ENCODE measurements at places on chromosomes 6 and 20.
A peak's percentile ranks its signal among the peaks of the same experiment; 100 is the strongest.

- no peak for DNase-seq
- no peaks in the 10 kb centered on the region for H3K4me1 ChIP-seq
- no peak overlapping the region for H3K4me3 ChIP-seq
- H3K27ac ChIP-seq: no peak overlapping the region
Observed at GRCh38 chr6:1515280-1515679, 94.4 kb upstream of the FOXC1 start.

GRCh38 chr6:70413992-70414494 lies 735 bp downstream of the FAM135A start:
- peaks cover 11% of the 10 kb centered on the region for H3K36me3 ChIP-seq
- H3K4me3 ChIP-seq: peak overlapping the region; percentile 90
- peak overlapping the region; percentile 82 for H3K27ac ChIP-seq
- peaks cover 24% of the 10 kb centered on the region for H3K4me1 ChIP-seq

- peak overlapping the region; percentile 69 for H3K27ac ChIP-seq
- peak overlapping the region; percentile 83 for H3K4me3 ChIP-seq
- peaks cover 26% of the 10 kb centered on the region for H3K4me1 ChIP-seq
- H3K36me3 ChIP-seq: peaks cover 24% of the 10 kb centered on the region
Observed at GRCh38 chr6:149750136-149750609, 632 bp downstream of the PCMT1 start.

DNA sequence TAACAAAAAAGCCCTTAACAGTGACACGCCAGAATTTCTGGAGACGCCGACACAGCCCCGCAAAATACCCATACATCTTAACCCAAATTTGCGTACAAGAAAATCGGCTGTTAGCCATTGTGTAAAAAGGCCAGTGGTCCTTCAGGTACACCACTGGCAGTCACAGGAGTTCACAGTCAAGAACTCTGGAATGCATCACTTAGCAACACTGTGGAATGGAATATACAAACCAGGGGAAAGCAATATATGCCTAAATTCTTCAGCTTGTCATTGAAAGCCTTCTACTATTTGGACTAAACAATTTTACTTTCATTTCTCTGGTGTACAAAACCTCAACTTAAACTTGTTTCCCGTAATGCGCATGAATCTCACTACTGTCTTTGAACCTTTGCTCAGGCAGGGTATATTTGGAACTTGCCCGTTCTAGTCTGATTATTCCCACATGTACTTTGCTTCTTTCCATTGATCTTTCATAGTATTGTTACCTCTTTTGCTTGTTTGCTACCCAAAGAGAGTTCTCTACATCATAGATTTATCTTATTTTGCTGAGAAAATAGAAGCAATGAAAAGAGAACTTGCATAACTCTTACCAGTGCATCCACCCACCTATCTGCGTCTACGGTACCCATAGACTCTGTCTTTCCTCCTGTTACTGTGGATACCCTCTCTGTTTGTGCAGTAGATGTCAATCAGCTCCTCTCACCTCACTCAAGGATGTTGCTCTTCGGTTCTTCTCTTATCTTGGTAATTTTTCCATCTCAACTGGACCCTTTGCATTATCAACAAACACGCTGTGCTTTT lies at the start of gene ARMH2:
ARMH2 (minus strand) TSS at position 178 of the 801 bp plus-strand sequence; CDS start at position 118, 60 bp downstream.
- DNase-seq: no peak
- H3K36me3 ChIP-seq: peaks cover 29% of the 10 kb centered on the region
- peaks cover 10% of the 10 kb centered on the region for H3K4me1 ChIP-seq
- H3K4me3 ChIP-seq: peak within 1 kb of the TSS; percentile 1
- H3K27ac ChIP-seq: peak within 1 kb of the TSS; percentile 15

DNA sequence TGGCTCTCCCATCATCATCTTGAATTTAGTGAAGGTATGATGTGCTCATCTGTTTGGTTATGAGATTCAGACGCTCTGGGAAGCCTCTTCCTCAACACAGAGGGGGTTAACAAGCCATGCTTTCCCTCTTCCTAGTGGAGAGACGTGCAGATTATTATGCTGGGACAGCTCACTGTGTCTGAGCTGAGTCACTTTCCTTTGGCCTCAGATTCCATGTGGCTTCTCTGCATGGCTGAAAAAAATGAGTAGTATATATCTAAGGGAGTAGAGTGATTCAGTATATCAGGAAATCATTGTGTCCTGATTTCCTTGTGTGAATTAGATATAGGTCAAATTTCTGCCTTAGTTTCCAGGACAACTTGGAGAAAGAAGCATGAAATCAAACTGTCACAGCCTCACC lies 52.6 kb downstream of the FIG4 start:
- H3K27me3 ChIP-seq: no peaks in the 10 kb centered on the region
- H3K27ac ChIP-seq: no peak overlapping the region
- H3K4me1 ChIP-seq: no peaks in the 10 kb centered on the region
- H3K36me3 ChIP-seq: peaks cover 6% of the 10 kb centered on the region
- H3K4me3 ChIP-seq: no peak overlapping the region
- no peak for DNase-seq

- peaks cover 24% of the 10 kb centered on the region for H3K36me3 ChIP-seq
- no peak for DNase-seq
- peak overlapping the region; percentile 88 for H3K4me3 ChIP-seq
- H3K27ac ChIP-seq: peak overlapping the region; percentile 98
Observed at GRCh38 chr6:108556866-108557493, 3.7 kb upstream of the FOXO3 start.
